Upper lobe of right lung (tissue), 1 donor: ENCODE measurements at places on chromosomes 3 and 15. TPM values are rescaled to one million over a fixed set of nuclear protein-coding genes. Genes with fewer than 3 reads are reported as not detected.

GRCh38 chr3:157087373-157087772 lies 72.6 kb downstream of the CCNL1 start:
- DNase-seq = no peak

GRCh38 chr3:115790759-115791158 lies 167.4 kb downstream of the GAP43 start:
- DNase-seq = no peak

SPG21 gene
- 107 TPM for total RNA-seq

DNA sequence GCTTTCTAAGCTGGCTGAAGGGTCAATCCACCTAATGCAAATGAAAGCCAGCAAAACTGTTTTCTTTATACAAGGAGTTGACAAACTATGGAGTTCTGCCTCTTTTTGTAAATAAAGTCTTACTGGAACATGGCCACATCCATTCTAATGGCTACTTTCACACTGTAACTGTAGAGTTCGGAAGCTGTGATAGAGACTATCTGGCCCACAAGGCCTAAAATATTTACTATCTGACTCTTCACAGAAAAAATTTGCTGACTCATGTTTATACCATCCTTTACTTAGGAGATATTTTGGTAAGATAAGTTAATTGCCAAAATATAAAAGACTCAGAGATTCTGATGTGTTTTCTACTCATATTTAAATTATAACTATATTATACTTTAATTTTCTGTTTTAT lies 93.7 kb upstream of the GK5 start:
- no peak for DNase-seq

- no peak for DNase-seq
Measured at GRCh38 chr3:140529096-140529495, 148.8 kb upstream of the TRIM42 start.
